ENCODE measurements at places on chromosomes 11 and 22.

DNA sequence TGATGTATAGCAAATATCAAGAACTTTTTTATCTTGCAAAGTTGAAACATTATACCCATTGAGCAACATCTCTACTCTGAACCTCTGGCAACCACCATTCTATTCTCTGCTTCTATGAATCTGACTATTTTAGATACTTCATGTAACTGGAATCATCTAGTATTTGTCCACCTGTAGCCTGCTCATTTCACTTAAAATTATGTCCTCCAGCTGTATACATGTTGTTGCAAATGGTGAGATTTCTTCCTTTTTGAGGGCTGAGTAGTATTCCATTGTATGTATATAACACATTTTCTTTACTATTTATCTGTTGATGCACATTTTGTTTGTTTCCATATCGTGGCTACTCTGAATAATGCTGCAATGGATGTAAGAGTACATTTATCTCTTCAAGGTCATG is 476.3 kb upstream of the LRRC4C start:
- no peak for DNase-seq

GRCh38 chr22:19674129-19674928 is 40.0 kb upstream of the SEPTIN5 start:
- DNase-seq, result peak; percentile 5

- DNase-seq, result no peak
Measured at GRCh38 chr11:115924744-115925567, 420.7 kb upstream of the CADM1 start.

- no peak for DNase-seq
Measured at GRCh38 chr22:17893900-17894535, 119.7 kb upstream of the BID start.

- no peak for DNase-seq
Measured at GRCh38 chr11:12216671-12217374, 106.4 kb downstream of the MICAL2 start.

DNA sequence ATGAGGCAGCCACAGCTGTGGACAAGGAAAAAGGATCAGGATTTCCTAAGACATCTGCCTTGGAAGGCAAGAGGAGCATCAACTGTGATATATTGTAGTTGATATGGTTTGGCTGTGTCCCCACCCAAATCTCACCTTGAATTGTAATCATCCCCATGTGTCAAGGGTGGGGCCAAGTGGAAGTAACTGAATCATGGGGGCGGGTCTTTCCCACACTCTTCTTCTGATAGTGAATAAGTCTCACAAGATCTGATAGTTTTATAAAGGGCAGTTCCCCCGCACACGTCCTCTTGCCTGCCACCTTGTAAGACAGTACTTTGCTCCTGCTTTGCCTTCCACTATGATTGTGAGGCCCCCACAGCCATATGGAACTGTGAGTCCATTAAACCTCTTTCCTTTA is 10.2 kb downstream of the RIC8A start:
- DNase-seq, result no peak

GRCh38 chr11:109150581-109150980 is 271.4 kb upstream of the C11orf87 start:
- DNase-seq, result no peak

DNA sequence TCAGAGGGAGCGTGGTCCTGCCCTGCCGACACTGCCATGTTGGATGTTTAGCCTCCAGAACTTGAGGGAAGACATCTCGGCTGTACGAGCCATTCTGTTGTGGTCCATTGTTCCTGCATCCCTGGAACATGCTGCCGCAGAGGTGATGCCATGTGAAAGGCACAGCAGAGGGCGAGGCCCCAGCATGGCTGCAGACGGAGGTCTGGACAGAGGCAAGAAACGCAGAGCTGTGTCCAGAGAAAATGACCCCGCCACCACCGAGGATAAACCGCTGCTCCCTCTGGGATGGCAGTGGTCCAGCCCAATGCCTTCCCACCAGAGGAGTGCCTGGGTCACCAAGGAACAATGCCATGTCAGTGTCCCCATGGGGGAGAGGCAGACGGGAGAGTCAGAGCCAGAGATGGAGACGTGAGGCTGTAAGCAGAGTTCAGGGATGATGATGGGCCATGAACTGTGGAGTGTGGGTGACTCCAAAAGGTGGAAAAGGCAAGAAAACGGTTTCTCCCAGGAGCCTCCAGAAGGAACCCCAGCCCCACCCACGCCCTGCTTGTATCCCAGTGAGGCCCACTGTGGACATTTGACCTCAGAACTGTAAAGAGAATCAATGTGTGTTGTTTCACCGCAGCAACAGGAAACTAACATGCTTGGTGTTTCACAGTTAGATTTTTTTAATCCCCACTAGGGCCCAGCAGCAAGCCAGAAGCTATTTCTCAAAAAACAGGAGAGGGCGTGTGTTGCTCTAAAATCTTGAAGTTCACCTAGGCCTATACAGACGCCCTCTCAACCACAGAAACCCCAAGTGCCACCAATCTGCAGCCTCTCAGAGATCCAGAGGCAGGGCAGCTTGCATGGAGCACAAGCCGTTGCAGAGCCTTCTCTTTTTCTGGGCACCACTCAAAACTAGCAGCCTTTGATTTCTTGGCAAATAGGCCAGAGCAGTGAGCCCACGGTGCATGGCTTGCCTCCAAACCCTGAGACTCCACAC is 1422.9 kb downstream of the TBC1D22A start:
- no peak for DNase-seq

DNA sequence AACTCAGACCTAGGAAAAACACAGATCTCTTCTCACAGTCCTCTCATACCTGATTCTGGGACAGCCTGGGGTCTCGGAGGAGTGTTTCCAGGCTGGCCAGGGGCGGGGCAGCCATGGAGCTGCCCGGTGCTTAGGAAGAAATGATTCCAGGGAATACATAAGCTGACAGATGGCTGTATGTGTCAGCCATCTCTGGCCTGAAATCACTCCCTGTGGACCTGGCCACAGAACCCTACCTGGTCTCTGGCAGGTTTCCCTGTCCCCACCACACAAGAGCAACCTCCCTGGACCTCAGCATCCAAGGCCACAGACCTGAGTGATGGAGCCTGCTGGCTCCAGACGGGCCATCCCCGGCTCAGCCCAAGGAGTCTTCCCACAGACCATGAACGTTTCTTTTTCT is 10.0 kb downstream of the GGA1 start:
- no peak for DNase-seq

GRCh38 chr22:50189184-50189848 is 3.6 kb downstream of the TRABD start:
- DNase-seq, result peak; percentile 30

GRCh38 chr22:23161029-23161428 is 15.8 kb downstream of the RAB36 start:
- no peak for DNase-seq

GRCh38 chr22:25069758-25070481 is 117.4 kb downstream of the KIAA1671 start:
- DNase-seq, result no peak

- no peak for DNase-seq
Measured at GRCh38 chr22:21725956-21726649, 9.5 kb downstream of the YPEL1 start.

DNA sequence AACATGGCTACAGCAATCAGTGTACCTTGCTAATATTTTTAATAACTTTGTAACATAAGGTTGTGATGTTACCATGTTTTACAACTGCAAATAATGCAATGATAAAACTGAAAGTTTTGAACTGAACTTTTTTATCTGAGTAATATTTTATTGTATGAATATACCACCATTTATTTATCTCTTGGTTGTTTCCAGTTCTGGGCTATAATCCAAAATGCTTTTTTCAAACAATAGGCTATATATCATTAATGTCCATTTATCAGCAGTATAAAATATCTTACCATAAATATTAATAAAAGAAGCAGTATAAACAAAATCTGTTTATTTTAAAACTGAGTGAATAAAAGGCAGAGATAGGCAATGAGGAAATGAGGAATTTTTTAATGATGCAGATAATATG is 63.3 kb downstream of the SIK3 start:
- DNase-seq, result no peak

- no peak for DNase-seq
Measured at GRCh38 chr11:124207102-124207792, 24.1 kb downstream of the OR10D3 start.

DNA sequence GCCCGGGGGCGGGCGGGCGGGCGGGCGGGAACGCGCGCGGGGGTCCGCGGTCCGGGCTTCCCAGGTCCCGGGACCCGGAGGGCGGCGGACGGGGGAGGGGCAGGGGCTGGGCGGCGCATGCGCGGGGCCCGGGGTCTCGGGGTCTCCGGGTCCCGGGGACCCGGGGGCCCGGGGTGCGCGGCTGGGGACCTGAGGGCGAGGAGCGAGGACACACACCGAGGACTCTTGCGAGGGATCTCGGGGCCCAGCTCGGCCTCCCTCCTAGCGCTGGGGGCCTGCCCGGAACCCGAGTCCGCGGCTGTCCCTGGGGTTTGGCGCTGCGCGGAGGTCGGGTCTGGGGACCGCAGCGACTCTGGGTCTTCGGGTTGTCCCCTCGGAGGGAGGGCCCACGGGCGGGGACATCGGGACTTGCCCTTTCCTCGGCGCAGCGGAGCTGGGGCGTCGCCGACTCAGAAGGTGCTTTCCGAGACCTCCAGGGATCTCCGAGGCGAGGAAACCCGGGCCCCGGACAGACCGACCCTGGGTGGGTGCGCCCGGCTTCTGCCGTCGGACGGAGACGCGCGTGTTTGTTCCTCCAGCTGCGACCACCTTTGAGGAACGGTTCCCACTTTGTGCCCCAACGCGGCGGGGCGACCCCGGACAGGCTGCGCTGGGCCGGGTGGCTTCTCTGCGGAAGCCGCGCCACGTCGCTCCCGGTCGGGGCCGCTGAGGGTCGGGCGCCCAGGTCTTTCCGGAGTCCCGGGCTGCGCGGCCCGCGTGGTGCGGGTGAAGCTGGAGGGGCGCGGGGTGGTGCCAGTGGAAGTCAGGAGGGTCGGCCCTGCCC is 540 bp downstream of the PPARA start:
- DNase-seq, result no peak

DNA sequence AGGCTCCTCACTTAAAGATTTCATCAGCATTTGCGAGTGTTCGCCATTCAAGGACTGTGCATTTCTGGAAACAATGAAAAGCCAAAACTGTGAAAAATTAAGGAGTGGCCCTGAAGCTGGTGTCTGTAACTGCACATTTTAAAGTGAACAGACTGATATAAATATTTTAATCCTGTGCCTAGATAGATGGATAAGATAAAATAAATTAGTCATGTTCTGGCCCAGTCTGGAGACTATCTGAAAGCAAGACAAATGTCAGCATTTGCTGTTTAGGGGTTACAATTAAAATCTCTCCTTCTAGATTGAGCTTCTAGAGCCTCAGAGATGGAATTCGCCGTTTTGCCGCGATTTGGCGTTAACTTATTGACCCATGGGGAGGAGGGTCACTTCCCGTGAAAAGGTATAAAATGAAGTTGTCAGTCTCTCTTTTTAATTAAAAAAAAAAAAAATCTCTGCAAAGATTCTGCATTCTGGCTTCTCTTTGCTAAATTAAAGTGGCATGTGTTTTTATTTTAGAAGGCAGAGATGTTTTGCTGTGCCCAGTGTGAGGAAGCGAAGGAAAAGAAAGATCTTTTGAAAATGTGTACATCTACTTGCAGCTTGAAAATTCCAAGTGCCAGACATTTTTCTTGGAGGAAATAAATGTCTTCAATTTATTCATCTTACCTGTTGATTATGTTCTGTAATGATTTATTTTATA is 79.7 kb upstream of the WNT7B start:
- DNase-seq, result no peak

GRCh38 chr11:29159552-29160465 is 857.0 kb downstream of the KCNA4 start:
- peak; percentile 26 for DNase-seq

- DNase-seq, result no peak
Measured at GRCh38 chr22:32823024-32823730, 21.7 kb downstream of the TIMP3 start.

DNA sequence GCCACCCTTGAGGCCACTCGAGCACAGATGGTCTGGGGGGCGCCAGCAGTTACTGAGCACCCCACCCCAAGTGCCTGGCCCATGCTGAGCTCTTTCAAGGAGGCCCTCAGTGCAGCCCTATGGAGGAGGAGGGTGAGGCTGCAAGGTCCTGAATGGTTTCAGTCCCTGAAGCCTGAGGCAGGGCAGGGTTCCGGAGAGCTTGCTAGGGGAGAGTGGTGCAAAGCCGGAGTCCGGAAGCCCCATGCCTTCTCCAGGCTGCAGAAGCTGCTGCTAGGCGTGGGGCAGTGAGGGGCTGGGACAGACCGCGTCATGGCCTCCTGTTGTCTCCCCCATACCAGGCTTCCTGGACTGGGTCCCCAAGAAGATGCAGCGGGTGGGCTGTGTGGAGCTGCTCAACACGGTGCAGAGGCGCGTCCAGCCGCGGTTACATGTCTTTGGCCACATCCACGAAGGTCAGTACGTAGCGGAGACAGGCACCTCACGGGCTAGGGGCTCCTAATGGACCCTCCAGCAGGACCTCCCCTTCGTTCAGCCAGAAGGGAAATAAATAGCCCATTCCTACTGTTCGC is 90.6 kb downstream of the MPPED1 start:
- no peak for DNase-seq

GRCh38 chr11:14971865-14972580 is at the start of gene CALCA:
Gene CALCA, minus strand, starts transcription at chr11:14972351. Its CDS starts 1,159 bp downstream, at chr11:14971192.
- DNase-seq, result no peak

DNA sequence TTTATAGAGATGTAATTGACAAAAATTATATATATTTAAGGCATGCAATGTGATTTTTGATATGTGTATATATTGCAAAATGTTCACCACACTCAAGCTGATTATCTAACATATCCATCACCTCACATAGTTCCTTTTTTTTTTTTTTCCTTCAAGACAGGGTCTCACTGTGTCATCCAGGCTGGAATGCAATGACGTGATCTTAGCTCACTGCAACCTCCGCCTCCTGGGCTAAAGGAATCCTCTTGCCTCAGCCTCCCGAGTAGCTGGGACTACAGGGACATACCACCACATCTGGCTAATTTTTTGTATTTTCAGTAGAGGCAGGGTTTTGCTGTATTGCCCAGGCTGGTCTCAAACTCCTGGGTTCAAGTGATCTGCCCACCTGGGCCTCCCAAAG is 65.1 kb upstream of the SLC35C1 start:
- no peak for DNase-seq

DNA sequence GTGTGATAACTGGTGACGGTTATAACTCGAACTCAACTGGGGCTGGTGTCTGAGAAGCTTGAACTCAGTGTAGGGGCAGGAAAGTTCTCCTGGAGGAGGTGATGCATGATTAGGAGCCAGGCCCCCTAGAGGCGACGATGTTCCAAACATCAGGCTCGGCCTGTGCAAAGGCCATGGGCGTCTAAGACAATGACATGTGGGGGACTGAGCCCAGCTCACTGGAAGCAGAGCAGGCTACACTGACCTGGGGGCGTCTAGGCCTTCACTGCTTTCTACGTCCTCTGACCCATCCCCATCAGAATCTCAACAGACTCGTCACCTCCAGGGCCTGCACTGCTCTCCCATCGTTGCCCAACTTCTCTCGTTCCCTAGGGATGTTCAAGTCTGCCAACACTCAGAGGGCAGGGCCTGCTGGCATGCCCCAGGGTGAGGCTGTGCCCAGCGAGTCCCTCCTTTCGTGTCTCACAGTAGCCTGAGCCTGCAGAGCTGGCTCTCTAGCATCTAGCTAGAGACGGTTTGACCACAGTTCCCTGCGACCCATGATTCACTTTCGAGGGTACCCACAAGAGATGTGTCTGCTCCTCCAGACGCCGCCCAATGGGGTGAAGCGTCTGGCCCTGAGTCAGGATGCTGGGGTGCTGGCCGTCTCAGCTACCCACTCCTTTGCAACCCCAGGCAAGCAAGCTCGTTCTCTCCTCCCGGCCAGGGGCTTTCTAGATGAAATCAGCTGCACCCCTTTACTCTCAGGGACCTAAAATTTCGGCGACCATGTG is 1.1 kb upstream of the ATG16L2 start:
- peak; percentile 21 for DNase-seq

GRCh38 chr22:48546653-48547424 is 1280.8 kb downstream of the BRD1 start:
- no peak for DNase-seq

- no peak for DNase-seq
Measured at GRCh38 chr11:80613655-80614054, 1172.8 kb upstream of the TENM4 start.
